ENCODE measurements at places on chromosomes 3 and 15.

DNA sequence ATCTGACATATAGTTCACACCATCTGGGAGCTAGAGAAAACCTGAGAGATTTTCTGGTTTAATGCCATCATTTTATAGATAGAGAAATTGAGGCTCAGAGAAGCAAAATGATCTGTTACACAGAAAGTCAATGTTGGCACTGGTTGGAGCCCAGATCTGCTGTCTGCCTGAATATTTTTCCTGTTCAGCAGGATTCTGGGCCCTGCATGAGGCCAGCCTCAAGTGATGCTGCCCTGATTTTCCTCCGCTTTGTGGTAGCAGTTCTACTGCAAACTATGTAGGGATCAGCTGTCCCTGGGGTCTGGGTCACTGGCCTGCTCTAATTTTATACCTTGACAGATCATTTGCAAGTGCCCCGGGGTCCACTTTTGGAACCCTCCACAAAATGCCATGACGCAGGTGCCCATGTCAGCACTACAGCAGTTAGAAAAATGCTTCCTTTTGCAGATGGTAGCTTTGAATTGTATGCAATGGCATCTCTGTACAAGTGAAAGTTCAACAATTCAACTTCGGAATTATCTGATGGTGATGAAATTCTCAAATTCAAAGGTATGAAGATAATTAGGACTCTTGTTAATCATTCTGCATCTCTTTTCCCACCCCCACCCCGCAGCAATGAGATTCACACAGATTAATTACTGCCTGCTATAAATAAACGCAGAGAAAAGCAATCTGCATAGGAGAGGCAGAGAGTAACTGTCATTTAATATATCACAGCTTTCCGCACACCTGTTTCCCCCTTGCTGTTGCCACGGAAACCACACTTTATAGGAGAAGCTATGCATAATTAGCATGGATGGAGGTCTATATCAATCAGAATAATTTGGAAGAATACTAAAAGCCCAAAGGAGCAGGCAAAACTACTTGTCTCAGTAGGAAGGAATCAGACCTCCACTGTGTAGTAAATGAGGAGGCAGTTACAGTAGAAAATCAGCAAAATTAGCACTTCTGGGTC lies 222.6 kb downstream of the PDCD6IP start:
- no peak for DNase-seq

DNA sequence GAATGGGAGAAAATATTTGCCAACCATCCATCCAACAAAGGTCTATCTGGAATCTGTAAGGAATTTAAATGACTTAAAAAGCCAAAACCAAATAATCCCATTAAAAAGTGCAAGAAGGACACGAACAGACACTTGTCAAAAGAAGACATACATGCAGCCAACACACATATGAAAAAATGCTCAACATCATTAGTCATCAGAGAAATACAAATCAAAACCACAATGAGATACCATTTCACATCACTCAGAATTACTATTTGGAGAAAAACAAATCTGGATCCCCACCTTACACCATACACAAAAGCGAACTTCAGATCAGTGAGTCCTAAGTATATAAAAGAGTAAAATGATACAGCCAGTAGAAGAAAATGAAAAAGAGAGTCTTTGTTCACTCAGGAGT lies 58.6 kb upstream of the MNS1 start:
- peak; percentile 22 for DNase-seq

DNA sequence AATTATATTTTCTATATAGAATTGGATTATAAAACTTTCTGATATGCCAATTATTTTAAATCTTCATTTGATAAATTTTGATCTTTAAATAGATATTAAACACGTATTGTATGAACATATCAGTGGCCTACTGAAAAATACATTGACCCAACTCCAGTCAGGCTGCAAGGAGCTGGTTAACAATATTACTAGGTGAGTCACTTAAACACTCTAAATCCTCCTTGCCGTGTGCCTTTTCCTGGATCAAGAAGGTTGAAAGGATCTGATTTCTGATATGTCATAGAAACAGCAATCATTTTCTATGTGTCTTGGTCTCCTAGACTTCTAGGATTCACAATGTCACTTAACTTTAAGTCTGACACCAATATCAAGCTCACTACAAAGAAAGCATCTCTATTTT lies 123.2 kb downstream of the TP63 start:
- DNase-seq: no peak

DNA sequence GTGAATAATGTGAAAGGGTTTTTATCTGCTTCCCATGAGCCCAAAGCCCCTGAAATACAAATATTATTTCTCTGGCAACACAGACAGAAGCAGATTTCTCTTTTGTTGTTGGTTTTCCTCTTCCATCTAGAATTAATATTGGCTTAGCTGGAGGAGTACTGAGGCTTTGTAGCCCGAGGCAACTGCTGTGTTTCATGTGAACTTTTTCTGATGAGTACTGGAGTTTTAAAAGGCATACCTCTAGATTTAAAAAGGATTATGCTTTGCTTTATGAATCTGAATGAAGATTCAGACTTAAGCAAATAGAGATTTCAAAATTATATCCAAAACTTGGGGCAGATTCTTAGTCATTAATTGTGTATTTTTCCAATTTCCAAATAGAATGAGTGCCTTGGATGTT lies 50.9 kb downstream of the IQCH start:
- DNase-seq: no peak

GRCh38 chr3:55639896-55640765 lies 153.0 kb upstream of the WNT5A start:
- DNase-seq: no peak

- peak; percentile 15 for DNase-seq
These were observed 114.0 kb upstream of the OSTN start for GRCh38 chr3:191085091-191085490.

DNA sequence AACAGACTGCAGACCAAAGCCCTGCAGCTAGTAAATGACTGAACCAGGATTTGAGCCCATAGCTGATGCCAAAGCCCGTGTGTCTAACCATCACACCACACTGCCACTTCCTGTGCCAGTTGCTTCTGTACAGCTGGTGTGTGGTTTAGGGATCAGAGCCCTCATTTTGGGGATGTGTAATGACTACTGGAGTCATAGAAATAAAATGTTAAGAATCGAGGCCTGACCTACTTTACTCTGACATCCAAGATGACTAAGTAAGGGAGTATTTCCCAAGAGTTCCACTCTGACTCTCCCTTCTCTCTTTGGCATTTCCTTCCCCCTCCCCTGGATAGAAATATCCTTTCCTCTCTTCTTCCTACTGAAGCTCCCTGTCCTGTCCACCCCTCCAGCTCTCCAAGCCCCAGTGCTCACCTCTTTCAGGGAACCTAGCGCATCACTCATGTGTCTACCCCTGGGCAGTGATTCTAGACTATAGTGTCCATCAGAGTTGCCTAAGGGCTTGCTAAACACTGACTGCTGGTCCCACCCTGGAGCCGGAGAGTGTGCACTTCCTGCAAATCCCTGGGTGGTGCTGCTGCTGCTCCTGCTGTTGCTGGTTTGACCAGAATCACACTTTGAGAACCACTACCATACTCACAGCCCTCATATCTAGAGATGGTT lies 53.8 kb downstream of the MGLL start:
- peak; percentile 99 for DNase-seq

GRCh38 chr3:134797057-134797740 lies 2.1 kb downstream of the EPHB1 start:
- no peak for DNase-seq

DNA sequence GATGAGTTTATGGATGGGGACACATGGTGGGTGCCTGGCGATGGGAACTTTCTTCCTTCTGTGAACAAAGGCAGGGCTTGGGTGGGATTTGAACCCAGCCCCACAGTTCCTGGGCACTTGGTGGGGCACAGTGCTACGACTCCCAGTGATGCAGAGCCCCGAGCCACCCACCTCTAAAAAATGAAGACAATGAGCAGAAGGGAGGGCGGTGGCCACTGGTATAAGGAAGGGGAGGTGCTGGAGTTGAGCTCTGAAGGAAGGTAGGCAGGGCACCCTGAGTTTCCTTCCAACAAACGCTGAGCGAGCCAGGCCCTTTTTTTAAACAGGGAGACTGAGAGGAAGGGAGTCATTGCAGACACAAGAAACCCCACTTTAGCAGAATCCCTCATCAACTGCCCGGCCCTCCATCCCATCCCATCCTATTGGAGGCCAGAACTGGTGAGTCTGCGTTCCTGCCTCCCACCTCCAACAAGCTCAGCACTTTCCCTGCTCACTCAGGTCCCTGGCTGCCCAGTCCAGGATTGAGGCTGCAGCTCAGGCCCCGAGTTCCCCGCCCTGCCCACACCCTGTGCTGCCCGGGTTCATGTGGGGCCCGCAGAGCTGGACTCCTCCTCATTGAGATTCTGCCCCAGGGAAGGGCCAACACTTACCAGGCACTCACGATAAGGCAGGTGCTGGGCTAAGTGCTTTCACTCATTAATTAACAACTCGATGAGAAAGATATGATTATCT lies 57.3 kb downstream of the LINGO1 start:
- no peak for DNase-seq

- no peak for DNase-seq
These were observed 242.6 kb upstream of the RGMA start for GRCh38 chr15:93331545-93332167.

DNA sequence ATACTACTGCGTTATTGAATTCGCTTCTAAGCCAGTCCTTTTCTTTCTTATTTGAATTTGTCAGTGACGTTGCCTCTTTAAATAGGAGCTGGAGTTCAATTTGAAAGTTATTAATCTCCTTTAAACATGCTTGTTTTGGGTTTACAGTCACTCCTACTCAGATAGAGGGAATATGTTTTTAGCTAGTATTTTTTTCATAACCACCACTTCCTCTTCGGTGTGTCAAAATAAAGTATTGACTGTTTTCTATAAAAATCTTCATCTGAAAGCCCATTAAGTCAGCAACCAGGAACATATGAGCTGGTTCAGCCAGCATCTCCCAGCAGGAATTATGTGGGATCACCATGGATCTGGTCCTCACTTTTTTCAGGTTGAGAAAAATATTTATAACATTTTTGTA lies 772.9 kb downstream of the DIPK2A start:
- DNase-seq: no peak

- peak; percentile 85 for DNase-seq
These were observed 19.0 kb upstream of the GHSR start for GRCh38 chr3:172467170-172467824.

- DNase-seq: no peak
These were observed 750.6 kb downstream of the AGBL1 start for GRCh38 chr15:86830304-86830703.

- DNase-seq: no peak
These were observed 254.6 kb upstream of the RBMS3 start for GRCh38 chr3:29026286-29026685.

- no peak for DNase-seq
These were observed 16.1 kb downstream of the NANOGP8 start for GRCh38 chr15:35068846-35069475.

- no peak for DNase-seq
These were observed 658.7 kb downstream of the SQOR start for GRCh38 chr15:46293550-46293949.
